ENCODE measurements at places on chromosomes 1 and 21. TPM values are rescaled to one million over a fixed set of nuclear protein-coding genes. Genes with fewer than 3 reads are reported as not detected.

The TTC22 gene
- total RNA-seq, result 1.9 TPM

The CHIA gene
- total RNA-seq, result not detected

The EXTL1 gene
- not detected for total RNA-seq

The LAPTM5 gene
- 68.3 TPM for total RNA-seq

The AMPD1 gene
- not detected for total RNA-seq

The FAM78B gene
- total RNA-seq, result 0.46 TPM

The PIGR gene
- total RNA-seq, result 1.8 TPM

The MROH9 gene
- not detected for total RNA-seq

The CFAP74 gene
- total RNA-seq, result not detected

The CD1B gene
- not detected for total RNA-seq

The DYNLT5 gene
- not detected for total RNA-seq

The C8B gene
- total RNA-seq, result not detected

The NUDT17 gene
- total RNA-seq, result 3.1 TPM

The OR2T33 gene
- total RNA-seq, result not detected

The CDC42BPA gene
- 0.52 TPM for total RNA-seq

The CHD5 gene
- total RNA-seq, result 0.61 TPM

The PLA2G2F gene
- total RNA-seq, result not detected

The KRTAP13-2 gene
- total RNA-seq, result not detected

Data from activated T-cell treated with anti-CD3 and anti-CD28 coated beads, Interleukin-2, amount 50 U/mL, for 4 hours (primary cell).